Cardiac septum (tissue), 1 donor: ENCODE measurements at places on chromosomes 5 and 9.

DNA sequence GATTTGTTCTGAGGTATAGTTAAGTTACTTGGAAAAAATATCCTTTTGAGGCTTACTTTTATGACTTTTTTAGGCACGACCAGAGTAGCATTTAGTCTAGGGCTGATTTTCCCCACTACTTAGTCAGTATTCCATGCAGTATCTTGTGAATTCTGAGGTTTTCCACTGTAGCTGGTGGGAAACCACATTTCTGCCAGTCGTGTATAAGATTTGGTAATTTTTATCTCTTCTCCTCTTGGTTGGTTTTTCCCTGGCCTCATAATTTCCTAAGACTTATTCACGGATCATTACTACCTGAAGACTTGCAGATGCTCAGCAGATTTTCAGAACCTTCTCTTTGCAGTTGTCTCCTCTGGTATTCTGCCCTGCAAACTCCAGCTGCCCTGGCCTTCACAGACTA, 23.5 kb downstream of the MTREX start:
- DNase-seq: no peak

GRCh38 chr9:117783828-117784227, 79.6 kb downstream of the TLR4 start:
- DNase-seq: no peak

GRCh38 chr5:26700759-26701384, 337.5 kb downstream of the CDH9 start:
- no peak for DNase-seq

DNA sequence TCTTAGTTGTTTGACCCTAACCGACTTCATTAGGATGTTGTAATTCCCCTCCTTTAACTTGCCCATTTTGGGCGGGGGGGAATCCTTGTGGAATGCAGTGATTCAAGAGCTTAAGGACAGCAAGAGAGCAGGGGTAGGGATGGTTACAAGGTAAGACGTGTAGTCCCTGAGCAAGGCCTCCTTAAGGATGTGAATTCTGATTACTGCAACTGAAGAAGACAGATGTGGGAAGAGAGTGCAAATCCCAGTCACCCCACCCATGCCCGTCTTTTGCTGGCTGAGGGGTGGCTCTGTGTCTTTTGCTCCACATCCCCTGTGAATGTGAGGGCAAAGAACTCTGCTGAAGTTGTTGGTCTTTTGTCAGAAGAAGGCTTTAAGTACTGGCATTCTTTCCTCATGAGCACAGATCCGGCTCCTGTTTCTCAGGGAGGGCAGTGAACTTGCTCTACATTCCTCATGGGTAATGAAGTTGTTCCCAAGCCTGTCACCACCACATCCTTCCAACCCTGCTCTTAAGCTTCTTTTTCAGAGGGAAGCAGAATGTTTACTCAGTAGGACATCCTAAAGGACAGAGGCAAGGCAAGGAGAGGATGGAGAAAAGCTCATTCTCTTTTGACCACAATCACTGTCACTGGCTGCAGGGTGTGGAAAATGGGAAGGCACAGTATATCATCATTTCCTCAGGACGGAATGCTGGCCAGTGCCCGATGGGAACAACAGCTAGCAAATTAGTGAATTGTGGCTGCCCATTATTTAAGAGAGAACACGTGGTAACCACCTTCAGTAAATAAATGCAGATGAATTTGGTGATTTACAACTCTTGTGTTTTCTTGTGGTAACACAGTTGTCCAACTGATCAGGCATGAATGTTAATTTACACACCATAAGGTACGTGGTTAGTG, 61.5 kb downstream of the RAI14 start:
- no peak for DNase-seq

- DNase-seq: no peak
Observed at GRCh38 chr5:126647071-126647470, 46.3 kb downstream of the PHAX start.

- DNase-seq: no peak
Observed at GRCh38 chr9:98081477-98082219, 25.1 kb downstream of the NANS start.

GRCh38 chr5:168870910-168871309, 291.7 kb upstream of the PANK3 start:
- no peak for DNase-seq

DNA sequence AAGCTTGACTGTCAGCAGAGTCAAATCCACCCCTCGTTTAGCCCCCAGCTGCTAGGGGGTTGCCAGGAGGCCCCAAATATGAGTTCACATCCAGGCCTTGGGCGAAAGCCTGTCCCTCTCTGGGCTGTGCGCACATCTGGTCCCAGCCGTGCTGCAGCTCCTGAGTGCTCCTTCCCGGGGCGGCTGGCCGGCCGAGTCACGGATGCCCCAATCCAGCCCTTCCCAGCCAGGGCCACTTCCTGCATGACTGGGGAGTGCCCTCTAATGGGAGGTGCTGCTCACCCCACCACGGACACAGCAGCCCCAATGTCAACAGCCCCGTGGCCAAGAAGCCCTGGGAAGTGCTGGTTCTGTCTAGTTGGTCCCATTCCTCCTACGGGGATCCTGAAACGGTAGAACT, 103.5 kb upstream of the FCN2 start:
- DNase-seq: no peak

DNA sequence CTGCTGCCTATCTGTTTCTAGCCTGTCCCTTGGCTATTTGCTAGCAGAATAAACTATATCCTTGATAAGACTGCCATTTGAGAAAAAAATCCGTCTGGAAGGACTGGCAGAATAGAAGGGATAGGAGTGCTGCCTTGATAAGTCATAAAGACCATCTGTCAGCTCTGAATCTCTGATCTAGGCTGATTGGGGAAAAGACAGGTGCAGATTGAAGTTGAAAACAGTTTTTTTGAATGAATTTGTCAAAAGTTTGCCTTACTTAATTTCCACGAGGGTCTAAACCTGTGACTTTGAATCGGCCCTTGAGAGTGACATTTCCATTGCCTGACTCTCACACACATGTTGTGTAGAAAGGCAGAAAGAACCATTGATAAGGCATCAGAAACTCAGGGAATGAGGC, 218.6 kb downstream of the MAN2A1 start:
- DNase-seq: no peak

GRCh38 chr5:55176176-55176818, 3.3 kb upstream of the CDC20B start:
- no peak for DNase-seq

GRCh38 chr9:4127873-4128272, 172.0 kb downstream of the GLIS3 start:
- no peak for DNase-seq

DNA sequence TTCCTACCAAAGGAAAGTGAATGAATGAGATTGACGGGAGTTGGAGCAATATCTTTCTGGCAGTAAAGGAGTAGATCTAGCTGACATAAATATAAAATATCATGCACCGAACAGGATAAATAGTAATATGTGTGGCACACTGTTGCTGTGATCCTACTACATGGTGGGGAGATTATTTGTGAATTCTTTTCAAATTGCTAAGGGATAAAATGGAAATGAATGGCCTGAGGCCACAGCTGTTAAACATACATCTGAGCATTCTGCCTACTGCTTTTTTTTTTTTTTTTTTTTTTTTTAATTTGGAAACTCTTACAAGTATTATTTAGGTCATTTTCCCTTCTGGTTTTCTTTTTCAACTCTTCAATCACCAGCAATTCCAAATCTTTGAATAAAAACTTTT, 66.8 kb downstream of the MEF2C start:
- no peak for DNase-seq

DNA sequence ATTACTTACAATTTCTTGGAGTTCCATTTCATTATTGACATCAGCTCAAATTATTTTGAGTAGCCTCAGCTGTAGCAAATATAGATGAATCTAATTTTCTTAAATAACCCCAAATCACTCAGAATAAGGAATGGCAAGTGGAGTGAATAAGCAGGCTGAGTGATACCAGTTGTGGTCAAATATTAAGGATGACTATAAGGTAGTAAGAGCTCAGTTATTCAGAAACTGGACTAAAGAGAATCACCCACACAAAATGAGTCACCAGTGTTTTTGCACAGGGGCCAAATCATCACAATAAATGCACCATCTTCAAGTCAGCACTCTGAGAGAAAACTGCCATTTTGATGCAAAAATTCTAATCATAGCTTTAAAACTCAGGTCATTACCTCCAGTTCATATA, 128.9 kb upstream of the TARS1 start:
- DNase-seq: no peak
